ENCODE measurements at places on chromosomes 6 and 20. TPM values are rescaled to one million over a fixed set of nuclear protein-coding genes. Genes with fewer than 3 reads are reported as not detected.

The GSTA4 gene
- total RNA-seq, result 3.0 TPM

The FAXC gene
- total RNA-seq, result not detected

The PNPLA1 gene
- total RNA-seq, result not detected

The BPIFB4 gene
- not detected for total RNA-seq
